ENCODE measurements at places on chromosomes 4 and X. TPM values are rescaled to one million over a fixed set of nuclear protein-coding genes. Genes with fewer than 3 reads are reported as not detected.

GRCh38 chrX:30568136-30568535 is 9.4 kb downstream of the TASL start:
- no peaks in the 10 kb centered on the region for H3K4me1 ChIP-seq
- no peak overlapping the region for H3K4me3 ChIP-seq
- DNase-seq: no peak

GRCh38 chr4:2961811-2962441 is 1.3 kb downstream of the NOP14 start:
- H3K27me3 ChIP-seq: no peaks in the 10 kb centered on the region
- no peaks in the 10 kb centered on the region for H3K36me3 ChIP-seq
- DNase-seq: no peak

AREG gene
- total RNA-seq: 7.8 TPM

SPANXN4 gene
- not detected for total RNA-seq
